Metanephros (tissue), 2 donors: ENCODE measurements at places on chromosomes 7 and 10. TPM values are rescaled to one million over a fixed set of nuclear protein-coding genes. Genes with fewer than 3 reads are reported as not detected.

The NXPH1 gene
- 0.23 TPM for total RNA-seq

The FAM237B gene
- not detected for total RNA-seq

The MACROH2A2 gene
- 39.4 TPM for total RNA-seq

The PTN gene
- total RNA-seq, result 73.8 TPM

The CALML3 gene
- total RNA-seq, result not detected

The PNLIPRP2 gene
- not detected for total RNA-seq

The TLX1 gene
- total RNA-seq, result not detected

The LGI1 gene
- total RNA-seq, result 3.6 TPM

The ELN gene
- total RNA-seq, result 108 TPM

The PTER gene
- total RNA-seq, result 12.7 TPM

The AGMO gene
- total RNA-seq, result 0.93 TPM

The ABCA13 gene
- 3.8 TPM for total RNA-seq

The SPDYE6 gene
- total RNA-seq, result not detected

The FGFBP3 gene
- total RNA-seq, result 1.3 TPM

The HTR7 gene
- total RNA-seq, result 1.4 TPM

The ADD3 gene
- total RNA-seq, result 290 TPM

The GHRHR gene
- total RNA-seq, result not detected

The EBLN1 gene
- total RNA-seq, result not detected

The GATA3 gene
- 26.7 TPM for total RNA-seq

The AMZ1 gene
- 0.23 TPM for total RNA-seq

The GBF1 gene
- 41.2 TPM for total RNA-seq

The CACNB2 gene
- 3.8 TPM for total RNA-seq

The GGCT gene
- total RNA-seq, result 23.9 TPM

The ATRNL1 gene
- 207 TPM for total RNA-seq

The EIF4EBP2 gene
- 48.2 TPM for total RNA-seq

The TAS2R16 gene
- not detected for total RNA-seq

The GNAI1 gene
- 101 TPM for total RNA-seq

The TMEM60 gene
- 17.7 TPM for total RNA-seq

The ACTR3C gene
- 23.4 TPM for total RNA-seq

The PAX2 gene
- 122 TPM for total RNA-seq

The CCL24 gene
- total RNA-seq, result 1.7 TPM
